ENCODE measurements at places on chromosomes 6 and 20.

GRCh38 chr20:7520361-7520760 is 419.9 kb downstream of the HAO1 start:
- DNase-seq = no peak

DNA sequence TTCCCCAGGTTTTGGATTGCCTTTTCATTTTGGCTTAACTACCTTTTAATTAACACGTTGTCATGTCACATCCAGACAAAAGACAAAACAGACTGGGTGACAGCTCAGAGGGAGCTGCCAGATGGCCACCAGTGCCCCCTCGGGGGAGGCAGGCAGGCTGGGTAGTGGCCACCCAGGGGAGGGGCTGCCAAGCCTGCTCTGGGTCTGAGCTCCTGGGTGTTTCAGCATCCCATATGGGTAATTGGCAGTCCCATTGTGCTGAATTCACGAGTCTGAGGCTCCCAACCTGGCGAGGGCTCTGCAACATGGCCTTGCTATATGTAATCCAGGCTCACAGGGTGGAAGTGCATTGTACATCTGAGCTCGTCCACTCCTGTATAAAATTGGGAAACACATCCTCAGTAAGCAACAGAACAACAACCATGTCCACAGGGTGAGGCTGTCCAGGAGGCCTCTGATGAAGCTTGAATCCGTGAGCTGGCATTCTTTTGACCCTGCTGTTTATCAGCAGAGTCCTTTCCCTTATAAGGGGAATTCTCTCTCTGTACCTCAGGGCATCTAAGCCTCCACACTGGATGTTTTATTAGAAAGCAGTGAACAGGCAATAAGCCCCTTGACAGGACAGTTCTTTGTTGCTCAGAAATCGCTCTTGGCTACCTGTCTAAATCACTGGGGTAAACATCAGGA is 111.7 kb upstream of the SLC22A23 start:
- no peak for DNase-seq

DNA sequence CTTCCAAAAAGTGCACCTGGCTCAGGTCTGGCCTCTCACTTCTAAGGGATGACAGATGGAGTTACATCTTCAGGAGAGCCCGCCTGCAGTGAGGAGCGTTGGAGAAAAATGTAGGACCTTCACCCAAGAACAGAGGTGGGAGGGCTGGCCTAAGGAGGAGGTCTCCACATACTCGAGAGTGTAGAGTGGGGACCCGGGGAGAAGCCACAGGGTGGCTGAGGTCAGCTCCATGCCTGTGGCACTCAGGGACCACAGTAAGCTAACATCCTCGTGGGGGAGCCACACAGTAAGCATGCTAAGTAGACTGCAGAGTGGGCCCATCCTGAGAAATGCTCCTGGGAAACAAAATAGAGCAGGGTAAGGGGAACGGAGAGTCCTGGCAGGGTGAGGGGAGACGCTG is 24.0 kb downstream of the AAR2 start:
- no peak for DNase-seq

DNA sequence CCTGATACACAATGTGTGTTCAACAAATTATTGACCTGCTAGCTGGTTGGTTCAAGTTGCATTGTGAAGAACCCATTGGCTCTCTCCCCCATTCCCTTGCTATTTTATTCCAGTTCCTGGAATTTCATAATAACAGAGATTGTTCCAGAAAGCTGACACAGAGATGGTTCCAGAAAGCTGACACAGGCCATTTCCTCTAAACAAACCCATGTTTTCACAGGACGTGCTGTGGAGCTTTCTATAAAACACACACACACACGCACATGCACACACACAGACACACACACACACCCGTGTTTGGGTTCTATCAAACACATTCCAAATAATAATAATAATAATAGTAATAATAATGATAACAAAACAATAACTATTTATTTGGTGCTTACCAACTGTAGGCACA is 259.1 kb downstream of the CLIC5 start:
- DNase-seq = no peak

- no peak for DNase-seq
These were observed 9.1 kb downstream of the TXLNB start for GRCh38 chr6:139282684-139283083.

DNA sequence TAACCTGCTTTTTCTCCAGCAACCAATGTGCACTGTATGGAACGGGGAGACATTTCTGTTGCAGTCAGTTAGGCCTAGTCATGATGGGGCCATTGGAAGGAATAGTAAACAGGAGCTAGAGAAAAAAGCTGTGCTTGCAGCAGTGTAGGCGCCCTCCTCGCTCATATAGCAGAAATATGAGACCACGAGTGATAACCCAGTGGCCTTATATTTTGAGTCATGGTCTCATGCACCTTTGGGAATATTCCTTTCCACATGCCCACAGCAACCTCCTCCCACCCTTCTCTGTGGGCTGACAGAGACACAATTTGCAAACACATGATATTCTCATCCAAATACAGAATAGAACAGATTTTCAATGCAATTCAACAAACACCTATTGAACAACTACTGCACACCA is 248.9 kb upstream of the CITED2 start:
- DNase-seq = no peak

- peak; percentile 42 for DNase-seq
These were observed 19.9 kb downstream of the DSP start for GRCh38 chr6:7561153-7561964.

- no peak for DNase-seq
These were observed 107.7 kb upstream of the PHACTR1 start for GRCh38 chr6:12608874-12609273.

DNA sequence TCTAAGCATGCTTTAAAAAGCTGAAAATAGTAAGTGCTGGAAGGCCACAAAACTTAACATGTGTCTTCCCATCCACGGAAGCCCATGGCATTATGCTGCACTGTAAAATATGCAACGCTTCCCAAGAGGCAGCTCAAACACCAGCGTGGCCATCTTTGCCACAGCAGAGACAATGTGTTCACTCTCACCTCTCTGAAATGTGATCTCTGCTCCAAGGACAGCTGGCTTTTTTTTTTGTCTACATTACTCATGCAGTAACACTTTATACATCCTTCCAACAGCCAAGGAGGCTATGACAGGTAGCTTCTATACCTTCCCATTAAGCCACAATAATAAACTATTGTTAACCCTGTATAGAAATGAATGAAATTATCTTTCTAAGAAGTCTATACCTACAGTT is 49.2 kb downstream of the BLOC1S5 start:
- no peak for DNase-seq

DNA sequence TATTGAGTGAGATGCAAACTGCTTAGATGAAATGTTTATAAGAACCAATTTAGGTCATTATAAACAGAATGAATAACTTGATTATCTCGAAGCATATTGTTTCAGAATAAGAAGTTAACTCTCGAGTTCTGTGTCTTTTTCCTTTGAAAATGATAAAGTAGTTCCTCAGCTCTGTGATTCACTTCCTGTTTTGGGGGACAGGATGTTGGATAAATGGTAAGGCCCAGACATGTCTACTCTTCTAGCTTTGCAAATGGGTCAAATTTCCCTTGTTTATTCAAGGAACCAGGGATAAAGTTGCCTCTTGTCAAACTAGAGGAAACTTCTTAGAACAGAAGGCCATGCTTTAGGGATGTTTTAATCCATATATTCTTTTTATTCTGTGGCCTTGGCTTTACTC is 246.9 kb downstream of the SOX4 start:
- DNase-seq = no peak

GRCh38 chr20:51127713-51128112 is 104.8 kb upstream of the KCNG1 start:
- DNase-seq = no peak

GRCh38 chr6:47571488-47571887 is 93.9 kb downstream of the CD2AP start:
- DNase-seq = no peak

- no peak for DNase-seq
These were observed 129.0 kb downstream of the TAF4 start for GRCh38 chr20:61936701-61937131.

DNA sequence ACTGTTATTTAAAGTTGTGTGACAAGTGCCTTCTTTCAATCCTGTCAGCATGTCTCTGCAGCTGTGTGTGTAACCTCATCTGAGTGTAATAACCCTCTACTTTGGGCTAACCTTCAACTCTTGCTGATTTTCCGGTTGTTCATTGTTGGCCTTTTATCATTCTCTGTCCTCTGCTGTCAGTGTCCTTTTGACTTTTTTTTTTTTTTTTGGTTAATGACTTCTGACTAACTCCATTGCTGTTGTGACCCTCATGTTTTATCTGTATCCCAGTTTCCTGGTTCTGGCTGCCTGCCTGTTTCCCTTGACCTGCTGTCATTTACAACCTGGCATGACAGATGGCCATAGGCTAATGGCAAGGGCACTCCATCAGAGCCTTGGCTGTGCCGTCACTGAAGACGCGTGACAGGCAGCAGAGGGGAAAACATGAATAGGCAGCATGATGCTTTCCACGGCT is 145.7 kb upstream of the MAN1A1 start:
- DNase-seq = peak; percentile 43

DNA sequence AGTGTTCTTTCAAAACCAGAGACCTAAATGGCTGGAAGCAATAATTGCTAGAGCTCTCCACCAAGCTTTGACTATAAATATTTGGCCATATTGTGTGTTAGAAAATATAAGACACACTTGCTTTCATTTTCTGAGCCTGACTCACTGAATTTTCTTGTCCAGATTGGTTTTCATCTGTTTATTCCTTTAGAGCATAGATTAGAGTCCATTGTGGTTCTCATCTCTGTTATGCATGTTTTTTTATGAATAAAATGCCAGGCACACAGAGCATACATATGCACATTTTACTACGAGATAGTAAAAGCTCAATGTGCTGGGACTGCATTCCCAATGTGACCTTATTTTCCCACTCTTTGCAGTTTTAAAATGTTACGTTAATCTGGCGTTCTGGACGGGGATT is 115.3 kb upstream of the MLIP start:
- DNase-seq = no peak

GRCh38 chr20:14312001-14312400 is 25.4 kb downstream of the FLRT3 start:
- DNase-seq = no peak

DNA sequence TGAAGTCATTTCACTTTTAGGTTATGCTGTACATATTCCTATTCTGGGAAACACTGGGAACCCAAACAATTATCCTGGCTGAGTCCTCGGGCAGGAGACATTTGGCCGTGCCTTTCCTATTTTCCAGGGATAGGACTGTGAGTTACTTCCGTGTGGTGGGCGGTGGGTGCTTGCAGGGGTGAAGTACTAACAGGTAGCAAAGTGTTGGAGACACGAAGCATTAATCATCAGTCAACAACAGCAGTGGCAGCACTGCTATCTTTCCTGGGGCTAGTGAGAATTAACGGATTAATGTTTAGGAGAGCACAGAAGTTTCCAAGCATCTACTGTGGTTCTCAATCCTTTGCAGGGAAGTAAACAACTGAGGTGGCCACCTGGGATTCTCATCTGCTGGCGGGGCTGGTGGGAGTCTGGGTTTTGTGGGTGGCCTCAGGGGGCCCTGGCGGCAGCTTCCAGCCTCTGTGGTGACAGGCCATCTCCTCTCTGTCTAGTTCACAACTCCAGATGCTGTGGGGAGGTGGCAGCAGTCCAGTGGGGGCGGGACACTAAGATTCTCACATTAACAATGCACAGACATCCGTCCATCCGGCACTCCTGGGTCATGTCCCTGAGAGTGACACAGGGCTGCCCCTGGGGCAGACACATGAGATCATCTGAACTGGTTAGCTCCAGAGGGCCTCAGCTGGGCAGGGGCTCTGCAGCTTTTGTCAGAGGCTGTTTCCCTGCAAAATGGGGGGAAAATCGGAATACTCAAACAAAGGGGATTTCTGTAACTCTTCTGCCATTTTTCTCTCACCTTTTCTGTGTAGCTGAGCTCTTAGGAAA is 90.9 kb downstream of the GJA10 start:
- peak; percentile 81 for DNase-seq
